Inflammatory macrophage treated with lipopolysaccharide for 4 hours (primary cell): ENCODE measurements at places on chromosomes 11 and 22.

DNA sequence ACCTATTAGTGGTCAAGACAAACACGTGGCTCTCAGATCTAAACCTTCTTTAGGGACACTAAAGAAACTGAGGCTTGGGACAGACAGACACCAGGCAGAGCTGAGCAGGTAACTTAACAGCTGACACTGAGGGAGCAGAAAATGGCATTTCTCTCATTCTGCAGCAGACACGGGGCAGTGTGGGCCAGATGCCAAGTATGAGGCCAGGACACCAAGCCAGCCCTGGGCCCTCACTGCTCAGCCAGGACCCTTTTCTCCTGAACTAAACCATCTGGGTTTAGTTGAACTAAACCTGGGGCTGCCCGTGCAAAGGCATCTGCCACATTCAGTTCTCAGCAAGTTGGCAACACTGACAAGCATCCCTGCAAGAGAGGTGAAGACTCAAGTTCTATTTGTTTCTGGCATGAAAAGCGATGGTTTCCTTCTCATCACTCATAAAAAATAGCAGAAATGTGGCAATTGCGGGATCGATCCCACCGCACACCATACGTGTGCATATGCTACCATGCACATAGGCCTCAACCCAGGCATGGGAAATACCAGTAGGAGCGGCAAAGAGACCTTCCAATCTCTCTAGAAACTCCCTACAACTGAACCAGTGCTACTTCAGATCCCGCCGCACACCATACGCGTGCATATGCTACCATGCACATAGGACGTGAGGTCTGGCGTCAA, 100.1 kb upstream of the BID start:
- no peak for DNase-seq

GRCh38 chr11:57406337-57406904, 16.0 kb upstream of the PRG2 start:
- peak; percentile 96 for DNase-seq

- DNase-seq: no peak
Observed at GRCh38 chr22:19766240-19766510, 5.6 kb downstream of the TBX1 start.

- DNase-seq: no peak
Observed at GRCh38 chr11:65473278-65473860, 25.5 kb upstream of the MALAT1 start.

DNA sequence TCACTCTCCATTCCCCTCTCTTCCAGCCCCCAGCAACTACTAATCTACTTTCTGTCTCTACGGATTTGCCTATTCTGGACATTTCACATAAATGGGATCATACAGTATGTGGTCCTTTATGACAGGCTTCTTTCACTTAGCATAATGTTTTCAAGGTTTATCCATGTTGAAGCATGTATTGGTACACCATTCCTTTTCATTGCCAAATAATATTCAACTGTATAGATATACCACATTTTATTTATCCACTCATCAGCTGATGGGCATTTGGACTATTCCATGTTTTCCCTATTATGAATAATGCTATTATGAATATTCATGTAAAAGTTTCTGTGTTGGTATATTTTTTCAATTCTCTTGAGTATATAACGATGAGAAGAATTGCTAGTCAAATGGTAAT, 54.5 kb downstream of the MRTFA start:
- no peak for DNase-seq

DNA sequence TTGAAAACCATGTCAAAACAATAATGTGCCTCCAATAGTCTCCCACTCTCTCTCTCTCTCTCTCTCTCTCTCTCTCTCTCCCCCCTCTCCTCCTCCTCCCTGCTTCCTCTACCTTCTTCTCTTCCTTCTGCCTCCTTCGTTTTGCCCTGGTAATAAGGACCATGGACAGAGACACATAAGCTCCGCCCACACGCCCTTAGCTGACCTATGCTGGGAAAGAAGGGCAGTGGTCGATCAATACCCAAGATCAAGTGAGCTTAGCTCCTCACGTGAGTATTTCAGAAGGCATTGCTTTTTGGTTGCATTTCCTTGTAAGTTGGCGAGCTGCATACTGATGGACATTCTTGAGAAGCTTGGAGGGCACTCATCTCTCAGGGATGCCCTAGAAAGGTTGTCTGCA, 194.8 kb downstream of the MIAT start:
- no peak for DNase-seq
